ENCODE measurements at places on chromosomes 16 and 17.

- DNase-seq, result no peak
These were observed 25.8 kb downstream of the WWP2 start for GRCh38 chr16:69787883-69788282.

- no peak for DNase-seq
These were observed 89.2 kb downstream of the AMFR start for GRCh38 chr16:56336071-56336688.

DNA sequence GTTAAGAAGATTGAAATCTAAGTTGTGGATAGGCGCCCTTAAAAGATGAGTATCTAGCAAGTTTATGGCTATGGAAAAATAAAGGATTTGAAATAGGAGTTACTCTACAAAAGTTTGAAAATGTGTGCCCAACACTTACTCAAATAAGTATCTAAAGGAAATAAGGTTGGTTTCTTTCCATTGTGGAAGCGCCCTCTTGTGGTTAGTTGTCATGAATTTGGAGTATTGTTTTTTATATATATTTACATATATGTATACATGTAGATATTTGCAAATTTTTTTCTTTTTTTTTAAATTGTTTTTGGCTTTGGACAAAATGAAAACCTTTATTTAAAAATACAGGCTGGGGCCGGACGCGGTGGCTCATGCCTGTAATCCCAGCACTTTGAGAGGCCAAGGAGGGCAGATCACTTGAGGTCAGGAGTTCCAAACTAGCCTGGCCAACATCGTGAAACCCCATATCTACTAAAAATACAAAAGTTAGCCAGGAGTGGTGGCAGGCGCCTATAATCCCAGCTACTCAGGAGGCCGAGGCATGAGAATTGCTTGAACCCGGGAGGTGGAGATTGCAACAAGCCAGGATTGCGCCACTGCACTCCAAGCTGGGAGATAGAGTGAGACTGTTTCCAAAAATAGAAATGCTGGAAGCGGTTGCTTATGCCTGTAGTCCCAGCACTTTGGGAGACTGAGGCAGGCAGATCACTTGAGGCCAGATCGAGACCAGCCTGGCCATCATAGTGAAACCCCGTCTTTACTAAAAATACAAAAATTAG lies 24.0 kb upstream of the VPS4A start:
- no peak for DNase-seq

DNA sequence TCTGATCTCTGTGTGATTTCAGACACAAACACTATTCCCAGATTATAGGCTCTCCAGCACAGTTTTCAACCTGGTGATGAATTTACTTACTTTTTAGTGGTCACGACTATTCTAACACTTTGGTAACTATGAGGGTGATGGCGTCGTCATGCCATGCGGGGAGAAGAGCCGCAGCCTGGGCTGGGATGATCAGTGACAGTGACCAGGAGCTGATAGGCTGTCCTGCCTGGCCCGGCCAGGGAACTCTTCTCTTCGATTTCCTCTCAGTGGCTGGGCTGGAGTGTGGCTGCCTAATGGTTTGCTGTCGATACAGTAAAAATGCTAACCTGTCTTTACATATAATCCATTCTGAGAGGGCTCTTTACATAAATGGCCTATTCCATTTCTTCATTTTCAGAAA lies 113.1 kb downstream of the IRX3 start:
- no peak for DNase-seq

- DNase-seq, result no peak
These were observed 46.8 kb downstream of the HIC1 start for GRCh38 chr17:2101448-2102257.

- no peak for DNase-seq
These were observed 296.6 kb downstream of the NPIPA8 start for GRCh38 chr16:18039931-18040330.

- peak; percentile 70 for DNase-seq
These were observed 61.3 kb upstream of the ADORA2B start for GRCh38 chr17:15883617-15884111.

DNA sequence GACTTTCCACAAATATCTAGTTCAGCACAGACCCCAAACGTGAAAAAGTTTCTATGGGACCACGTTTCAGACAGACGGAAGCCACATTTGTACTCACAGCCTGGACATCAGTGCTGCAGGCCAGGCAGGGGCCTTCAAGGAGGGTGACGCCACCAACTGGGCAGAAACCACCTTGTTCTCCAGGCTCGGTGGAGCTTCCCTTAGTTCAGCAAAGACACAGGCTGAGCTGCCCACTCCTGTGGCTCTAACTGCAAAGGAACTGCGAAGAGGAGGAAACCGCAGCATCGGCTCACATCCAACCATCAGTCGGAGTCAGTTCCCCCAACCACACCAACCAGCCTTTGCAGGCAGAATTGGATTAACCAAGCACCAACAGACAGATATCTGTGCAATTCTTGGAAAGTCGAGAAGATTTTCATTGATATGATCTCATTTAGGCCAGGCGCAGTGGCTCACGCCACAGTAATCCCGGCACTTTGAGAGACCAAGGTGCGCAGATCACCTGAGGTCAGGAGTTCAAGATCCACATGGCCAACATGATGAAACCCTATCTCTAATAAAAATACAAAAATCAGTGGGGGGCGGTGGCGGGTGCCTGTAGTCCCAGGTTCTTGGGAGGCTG lies 73.3 kb upstream of the CNEP1R1 start:
- DNase-seq, result no peak

DNA sequence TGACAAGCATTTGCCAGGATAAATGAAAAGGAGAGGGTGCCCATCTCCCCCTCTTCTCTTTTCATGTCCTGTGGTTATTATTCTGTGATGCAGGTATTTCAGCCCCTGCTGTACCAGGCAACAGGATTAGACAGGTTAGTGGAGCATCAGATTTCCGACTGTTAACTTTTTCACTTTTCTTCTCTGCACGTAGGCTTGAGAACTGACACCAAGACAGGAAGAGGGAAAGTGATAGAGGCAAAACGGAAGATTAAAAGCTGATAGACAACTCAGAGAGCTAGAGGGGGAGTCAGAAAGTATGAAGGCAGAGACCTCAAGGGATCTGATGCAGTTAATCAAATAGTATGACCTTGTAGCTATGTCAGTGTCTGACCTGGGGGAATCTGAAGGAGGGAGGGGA lies 132.8 kb downstream of the SOX9 start:
- no peak for DNase-seq

DNA sequence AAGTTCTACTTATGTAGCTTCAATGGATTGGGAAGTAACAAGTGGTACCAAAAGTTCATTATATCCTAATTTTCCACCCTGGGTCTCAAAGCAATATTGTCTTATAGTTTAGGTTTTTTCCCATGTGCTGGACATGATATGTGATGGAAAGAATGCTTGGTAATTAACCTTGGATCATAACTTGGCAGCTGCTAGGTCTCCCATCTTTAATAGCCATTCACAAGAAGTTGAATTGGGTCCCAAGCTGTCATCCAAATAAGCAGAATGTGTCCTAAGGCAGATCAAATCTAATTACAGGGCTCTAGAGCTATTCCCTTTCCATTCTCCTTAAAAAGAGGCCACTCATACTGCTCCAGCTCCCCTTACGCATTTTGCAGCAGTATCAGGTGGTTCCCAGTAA lies 44.7 kb upstream of the KCNJ16 start:
- DNase-seq, result no peak

- DNase-seq, result no peak
These were observed 11.6 kb downstream of the ST6GALNAC1 start for GRCh38 chr17:76631821-76632565.
